Activated T-helper 1 cell treated with anti-CD3 and anti-CD28 coated beads, Interleukin-12 subunit alpha, Interleukin-12 subunit beta, Interleukin-2, Interleukin-4 antibody, amounts not matched to agents 30 ng/mL and 10 ng/mL and 1 ng/mL, durations not matched to agents 14 hours and 24 hours and 36 hours (primary cell): ENCODE measurements at places on chromosomes 2 and 18.

GRCh38 chr2:9135822-9136558 is 70.6 kb upstream of the ASAP2 start:
- no peak for DNase-seq

- no peak for DNase-seq
Observed at GRCh38 chr18:75874401-75875089, 447.0 kb upstream of the SMIM21 start.

GRCh38 chr2:61763605-61764034 is 90.2 kb downstream of the FAM161A start:
- no peak for DNase-seq

DNA sequence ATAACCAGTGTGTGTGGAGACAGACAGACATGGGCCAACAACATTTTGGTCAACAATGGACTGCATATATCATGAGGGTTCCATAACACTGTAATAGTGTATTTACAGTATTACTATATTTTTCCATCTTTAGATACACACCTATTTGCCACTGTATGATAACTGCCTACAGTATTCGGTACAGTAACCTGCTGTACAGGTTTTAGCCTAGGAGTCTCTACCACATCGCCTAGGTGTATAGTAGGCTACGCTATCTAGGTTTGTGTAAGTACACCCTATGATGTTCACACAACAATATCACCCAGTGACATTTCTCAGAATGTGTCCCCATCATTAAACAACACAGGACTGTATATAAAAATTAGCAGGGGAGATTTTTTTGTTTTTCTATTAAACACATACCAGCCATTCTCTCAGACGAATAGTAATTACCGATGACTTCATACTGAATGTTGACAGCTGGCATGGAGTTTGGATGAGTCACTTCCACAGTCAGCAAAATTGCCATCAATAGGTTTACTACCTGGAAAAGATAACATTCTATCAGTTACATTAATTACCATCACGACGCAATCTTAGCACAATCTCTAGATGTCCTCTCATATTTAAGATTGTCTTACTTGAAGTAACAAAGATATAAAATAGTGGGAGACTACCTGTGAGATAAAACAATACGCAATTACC is 10.8 kb downstream of the LAPTM4A start:
- DNase-seq: no peak

- no peak for DNase-seq
Observed at GRCh38 chr2:130352237-130352636, 3.6 kb upstream of the PTPN18 start.

DNA sequence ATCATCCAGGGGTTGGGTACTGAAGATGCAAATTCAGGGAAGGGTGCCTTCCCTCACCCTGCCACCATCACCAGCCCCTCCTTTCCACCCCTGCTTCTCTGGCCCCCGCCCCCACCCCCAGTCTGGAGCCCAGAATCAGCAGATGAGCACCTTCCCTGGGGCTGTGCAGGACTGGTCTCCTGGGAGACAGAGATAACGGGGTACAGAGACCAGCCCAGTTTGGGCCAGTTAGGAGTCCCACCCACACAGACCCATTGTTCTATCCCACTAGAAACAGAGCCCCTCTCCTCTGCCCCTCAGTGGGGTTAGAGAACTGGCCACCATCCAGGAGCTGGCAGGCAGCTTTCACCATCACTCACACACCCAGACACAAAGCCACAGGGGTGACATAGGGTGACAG is 4.5 kb upstream of the CRYBA2 start:
- DNase-seq: no peak

DNA sequence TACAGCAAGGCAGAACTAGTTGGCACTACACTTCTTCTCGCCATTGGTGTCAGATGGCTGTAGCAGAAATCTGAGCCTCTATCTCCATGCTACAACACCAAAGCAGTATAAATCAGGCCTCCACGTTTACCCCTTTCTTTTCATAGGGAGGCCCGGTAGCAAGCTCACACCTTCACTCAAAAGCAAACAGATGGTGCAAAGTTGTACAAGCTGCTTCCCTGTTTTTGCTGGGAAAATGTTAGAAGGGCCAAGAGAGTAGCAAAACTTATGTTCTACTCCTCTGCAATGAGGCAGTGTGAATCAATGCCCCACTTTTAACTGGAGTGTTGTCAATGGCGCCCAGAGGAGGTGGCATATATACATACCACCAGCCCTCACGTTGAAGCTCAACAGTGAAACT is 369.6 kb upstream of the NRXN1 start:
- no peak for DNase-seq

GRCh38 chr2:13604951-13605661 is 888.4 kb downstream of the TRIB2 start:
- DNase-seq: no peak

DNA sequence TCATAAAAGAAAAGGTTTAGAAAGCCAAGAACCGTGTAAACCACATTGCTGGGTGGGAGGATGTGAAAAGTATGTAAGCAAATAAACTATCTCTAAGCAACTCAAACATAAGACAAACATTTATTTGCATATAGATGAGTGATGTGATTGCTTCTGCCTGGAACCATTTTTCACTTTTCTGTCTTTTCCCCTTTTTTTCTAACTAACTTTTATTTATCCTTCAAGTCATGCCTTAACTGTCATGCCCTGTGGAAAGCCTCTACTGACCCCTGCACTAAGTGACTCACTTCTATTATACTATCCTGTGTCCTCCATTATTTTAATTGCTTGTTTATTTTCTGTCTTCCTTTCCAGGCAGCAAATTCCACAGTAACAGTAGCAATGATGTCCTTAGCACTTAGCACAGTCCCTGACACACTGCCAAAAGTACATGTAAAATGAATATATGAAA is 87.5 kb upstream of the CTAGE1 start:
- no peak for DNase-seq

DNA sequence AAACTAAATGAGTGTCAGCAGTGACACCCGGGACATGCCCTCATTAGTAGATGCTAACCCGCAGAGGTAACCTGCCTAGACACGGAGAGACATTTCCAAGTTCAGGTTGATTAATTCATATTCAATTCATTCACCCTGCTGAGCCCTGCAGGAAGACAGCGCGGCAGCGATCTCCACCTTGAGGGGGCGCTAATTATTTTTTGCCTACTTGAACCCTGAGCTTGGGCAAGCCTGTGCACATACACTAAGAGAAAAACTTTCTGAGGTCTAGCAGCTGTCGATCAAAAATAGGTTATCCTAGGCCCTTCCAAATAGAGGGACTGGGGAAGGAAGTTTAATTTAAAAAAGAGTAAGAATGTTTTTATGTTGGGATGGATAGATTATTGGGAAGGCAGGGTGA is 1.3 kb upstream of the LYPD6 start:
- no peak for DNase-seq

- DNase-seq: no peak
Observed at GRCh38 chr2:142907653-142908052, 30.2 kb downstream of the KYNU start.

- DNase-seq: no peak
Observed at GRCh38 chr18:36101943-36102342, 27.2 kb downstream of the SLC39A6 start.

GRCh38 chr2:15369129-15369528 is 192.0 kb downstream of the NBAS start:
- DNase-seq: no peak

DNA sequence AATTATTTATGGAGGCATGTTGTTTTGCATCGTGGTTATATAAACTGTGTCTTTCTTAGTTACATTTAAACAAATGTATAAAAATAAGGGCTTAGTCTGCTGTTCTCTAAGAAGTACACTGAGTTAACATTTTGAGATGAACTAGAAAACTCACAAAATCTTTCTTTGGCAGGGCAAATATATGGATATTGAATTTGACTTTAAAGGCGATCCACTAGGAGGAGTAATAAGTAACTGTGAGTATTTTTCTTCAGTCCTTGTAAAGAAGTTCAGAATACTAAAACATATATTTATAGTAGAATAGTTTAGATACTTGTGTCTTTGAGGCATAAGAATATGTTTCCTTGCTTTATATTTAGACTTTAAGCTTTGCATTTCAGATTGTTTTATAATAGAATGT is 104.8 kb downstream of the MYO1B start:
- no peak for DNase-seq

- no peak for DNase-seq
Observed at GRCh38 chr2:25265802-25266201, 75.9 kb downstream of the DNMT3A start.

GRCh38 chr18:51110073-51110797 is 80.2 kb downstream of the SMAD4 start:
- peak; percentile 57 for DNase-seq

DNA sequence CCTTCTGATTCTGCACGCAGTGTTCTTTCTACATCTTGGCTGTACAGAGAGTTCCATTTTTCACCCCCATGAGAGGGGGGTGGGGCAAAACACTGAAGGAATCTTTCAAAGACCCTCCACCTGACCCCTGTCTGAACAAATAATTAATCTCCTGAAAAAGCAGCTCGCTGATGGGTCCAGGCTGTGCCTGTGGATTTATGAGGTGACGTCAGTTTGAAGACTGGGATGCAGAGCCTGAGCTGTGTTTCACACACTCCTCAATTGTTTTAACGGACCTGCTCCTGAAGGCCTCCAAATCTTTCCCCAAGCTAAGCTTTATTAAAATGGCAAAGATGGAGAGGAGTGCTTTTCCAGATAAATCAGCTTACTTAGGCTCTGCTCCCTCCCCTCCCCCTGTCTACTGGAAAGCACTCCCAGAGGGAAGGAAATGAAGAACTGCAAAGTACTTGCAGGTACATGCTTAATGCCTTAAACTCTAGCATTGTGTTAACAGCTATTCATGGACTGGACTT is 390.2 kb upstream of the TNP1 start:
- DNase-seq: no peak

DNA sequence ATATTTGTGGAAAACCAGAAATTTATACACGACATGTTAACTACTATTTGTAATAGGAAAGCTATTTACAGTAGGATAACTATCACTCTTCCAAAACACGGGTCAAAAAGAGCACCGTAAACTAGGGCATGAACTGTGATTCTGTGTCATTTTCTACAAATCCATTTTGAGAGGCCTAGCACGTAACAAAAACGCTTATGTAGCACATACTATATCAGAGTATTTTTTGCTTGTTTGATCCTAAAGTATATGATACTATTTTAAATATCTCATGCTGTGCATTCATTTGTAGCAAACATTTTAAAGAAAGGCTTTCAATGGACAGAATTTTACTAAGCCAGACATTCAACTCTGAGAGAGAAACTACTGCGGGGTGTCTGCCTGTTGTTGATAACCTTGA is 45.1 kb downstream of the WDFY1 start:
- no peak for DNase-seq

- no peak for DNase-seq
Observed at GRCh38 chr2:237227592-237228280, 142.0 kb downstream of the COPS8 start.

- DNase-seq: peak; percentile 35
Observed at GRCh38 chr2:37890893-37891495, 34.1 kb upstream of the RMDN2 start.

DNA sequence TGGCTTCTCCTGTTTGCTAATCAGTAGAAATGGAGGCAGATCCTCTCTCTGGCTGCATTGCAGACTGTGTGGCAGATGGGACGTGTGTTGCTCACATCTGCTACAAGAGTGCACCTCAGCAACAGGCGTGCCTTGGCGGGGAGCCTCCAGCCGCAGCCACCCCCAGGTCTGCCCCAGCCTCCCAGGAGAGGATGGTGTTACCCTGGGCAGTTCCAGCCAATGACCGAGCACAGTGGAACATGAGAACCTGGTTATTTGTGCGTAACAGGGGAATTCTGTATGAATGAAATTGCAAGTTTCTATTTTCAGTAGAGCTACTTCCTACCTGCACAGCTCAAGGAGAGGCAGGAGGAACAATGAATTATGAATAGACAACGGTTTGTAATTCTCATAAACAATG is 130.6 kb upstream of the CBLN2 start:
- no peak for DNase-seq

DNA sequence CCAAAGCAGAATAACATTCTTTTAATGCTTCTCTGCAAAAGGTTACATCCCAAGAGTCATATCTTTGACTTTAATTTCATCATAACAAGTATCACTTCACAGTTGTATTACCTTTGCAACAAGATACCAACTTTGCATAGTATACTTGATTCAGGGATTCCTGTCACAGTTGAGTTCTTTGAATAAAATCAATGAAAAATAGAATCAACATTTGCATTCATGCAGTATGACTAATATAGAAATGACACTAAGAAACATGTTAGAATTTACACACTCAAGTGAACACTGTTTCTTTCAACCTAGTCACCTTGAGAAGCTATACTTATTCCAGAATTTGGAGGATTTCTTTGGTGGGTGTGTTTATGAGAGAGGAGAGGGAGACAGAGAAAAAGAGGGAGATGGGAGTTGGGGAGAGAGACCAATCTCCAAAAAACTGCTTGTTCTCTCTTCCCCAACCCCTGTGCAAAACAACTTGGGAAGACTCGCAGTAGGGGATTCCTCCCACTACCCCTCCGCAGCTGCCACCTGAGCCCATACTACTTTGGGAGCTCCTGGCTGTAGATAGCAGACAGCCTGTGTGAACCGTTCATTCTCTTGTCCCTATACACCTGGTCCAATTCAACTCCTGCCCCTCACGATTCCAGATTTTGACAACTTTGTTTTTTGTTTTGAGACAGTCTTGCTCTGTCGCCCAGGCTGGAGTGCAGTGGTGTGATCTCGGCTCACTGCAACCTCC is 57.7 kb downstream of the PELI1 start:
- no peak for DNase-seq

DNA sequence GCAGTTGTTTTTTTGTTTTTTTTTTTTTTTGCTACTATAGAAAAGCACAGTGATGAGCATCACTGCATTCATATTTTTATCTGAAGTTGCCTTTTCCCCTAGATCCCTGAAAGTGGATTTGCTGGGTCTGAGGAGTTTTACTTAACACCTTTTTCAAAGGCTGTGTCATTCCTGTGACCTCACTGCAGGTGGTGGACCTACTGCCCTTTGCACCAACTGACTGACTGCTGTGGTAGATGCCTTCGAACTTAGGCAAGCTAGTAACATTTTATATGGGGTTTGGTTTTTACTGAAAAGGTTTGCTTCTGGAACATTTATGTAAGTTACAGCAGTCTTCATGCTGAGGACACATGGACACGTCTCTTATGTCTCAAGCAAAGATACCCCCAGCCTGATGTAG is 36.2 kb downstream of the SPTBN1 start:
- DNase-seq: no peak

DNA sequence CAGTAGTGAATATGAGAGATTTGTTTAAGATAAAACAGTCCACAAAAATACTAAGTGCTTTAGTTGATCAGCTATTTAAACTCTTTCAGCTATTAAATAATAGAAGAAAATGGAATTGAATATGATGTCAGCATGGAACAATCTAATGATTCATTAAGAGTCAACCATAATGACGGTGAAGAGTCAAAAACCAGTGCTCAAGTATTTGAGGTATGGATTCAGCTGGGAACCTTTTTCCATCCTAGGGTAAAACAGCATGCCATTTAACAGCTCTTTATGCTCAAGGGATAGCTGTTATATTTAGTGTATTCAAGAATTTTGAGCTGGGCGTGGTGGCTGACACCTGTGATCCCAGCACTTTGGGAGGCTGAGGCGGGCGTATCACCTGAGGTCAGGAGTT is 29.7 kb downstream of the CARF start:
- DNase-seq: no peak

- DNase-seq: no peak
Observed at GRCh38 chr18:48079885-48080284, 149.4 kb upstream of the SMAD2 start.

- DNase-seq: no peak
Observed at GRCh38 chr2:153971250-153971649, 99.5 kb downstream of the GALNT13 start.
